T-helper 2 cell (primary cell): ENCODE measurements at places on chromosomes 7 and 10.
A peak's percentile ranks its signal among the peaks of the same experiment; 100 is the strongest.

GRCh38 chr10:23886355-23886754 lies 322.6 kb upstream of the KIAA1217 start:
- no peak for DNase-seq

DNA sequence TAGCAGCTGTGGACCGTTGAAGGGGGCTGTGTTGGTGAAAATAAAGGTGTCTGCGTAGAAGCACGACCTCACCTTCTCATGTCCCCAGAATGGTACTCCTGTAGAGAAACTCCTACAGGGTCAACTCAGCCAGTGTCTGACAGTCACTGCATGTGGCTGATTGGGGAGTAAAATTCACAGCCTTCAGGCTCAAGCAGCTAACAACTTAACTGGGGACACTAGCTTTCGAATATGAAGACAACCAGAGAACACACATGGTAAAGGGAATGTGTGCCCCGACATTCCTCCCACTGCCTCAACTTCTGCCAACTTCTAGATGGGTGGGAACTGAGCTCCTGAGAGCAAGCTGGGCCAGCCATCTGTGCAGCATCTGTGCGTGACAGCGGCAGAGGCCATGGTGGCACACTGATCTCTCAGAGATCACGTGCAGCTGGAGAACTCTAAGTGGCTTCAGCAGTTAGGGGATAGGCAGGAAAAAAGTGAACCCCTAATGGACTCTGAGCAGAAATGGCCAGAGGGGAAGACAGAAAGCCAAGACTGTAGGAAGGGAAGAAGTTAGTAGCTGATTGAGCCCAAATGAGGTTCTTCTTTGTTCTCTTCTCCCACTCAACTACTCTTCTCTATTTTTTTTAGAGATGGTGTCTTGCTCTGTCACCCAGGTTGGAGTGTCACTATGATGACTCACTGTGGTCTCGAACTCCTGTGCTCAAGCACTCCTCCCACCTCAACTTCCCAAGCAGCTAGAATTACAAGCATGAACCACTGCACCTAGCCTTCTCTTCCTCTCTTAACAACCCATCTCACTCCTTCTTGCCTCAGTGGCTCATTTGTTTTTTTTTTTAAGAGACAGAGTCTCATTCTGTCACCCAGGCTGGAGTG lies 280.8 kb downstream of the ZEB1 start:
- DNase-seq, result no peak

DNA sequence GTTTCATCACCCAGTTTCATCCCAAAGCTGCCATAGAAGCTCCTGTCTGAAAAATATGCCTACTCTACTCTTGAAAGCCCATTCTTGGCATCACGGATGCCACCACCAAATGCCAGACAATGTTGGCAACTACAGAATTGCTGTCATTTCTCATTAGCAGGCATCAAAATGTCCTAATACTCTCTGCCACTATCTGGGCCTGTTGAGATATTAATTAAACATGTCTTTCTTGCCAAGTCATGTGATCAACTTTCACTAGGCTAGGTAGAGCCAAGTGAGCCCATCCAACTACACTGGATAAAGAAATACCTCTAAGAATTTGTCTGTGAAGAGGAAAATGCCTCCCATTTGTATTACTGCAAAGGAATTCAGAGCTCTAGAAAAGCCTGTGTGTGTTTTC lies 1093.3 kb upstream of the C7orf33 start:
- DNase-seq, result no peak

- no peak for DNase-seq
These were observed 72.7 kb downstream of the ZNF248 start for GRCh38 chr10:37784678-37785077.

- DNase-seq, result no peak
These were observed 69.2 kb downstream of the DNAJC1 start for GRCh38 chr10:21934307-21934706.

GRCh38 chr7:47149208-47149839 lies 432.6 kb downstream of the TNS3 start:
- DNase-seq, result no peak

- no peak for DNase-seq
These were observed 89.9 kb upstream of the LSM8 start for GRCh38 chr7:118094044-118094443.

DNA sequence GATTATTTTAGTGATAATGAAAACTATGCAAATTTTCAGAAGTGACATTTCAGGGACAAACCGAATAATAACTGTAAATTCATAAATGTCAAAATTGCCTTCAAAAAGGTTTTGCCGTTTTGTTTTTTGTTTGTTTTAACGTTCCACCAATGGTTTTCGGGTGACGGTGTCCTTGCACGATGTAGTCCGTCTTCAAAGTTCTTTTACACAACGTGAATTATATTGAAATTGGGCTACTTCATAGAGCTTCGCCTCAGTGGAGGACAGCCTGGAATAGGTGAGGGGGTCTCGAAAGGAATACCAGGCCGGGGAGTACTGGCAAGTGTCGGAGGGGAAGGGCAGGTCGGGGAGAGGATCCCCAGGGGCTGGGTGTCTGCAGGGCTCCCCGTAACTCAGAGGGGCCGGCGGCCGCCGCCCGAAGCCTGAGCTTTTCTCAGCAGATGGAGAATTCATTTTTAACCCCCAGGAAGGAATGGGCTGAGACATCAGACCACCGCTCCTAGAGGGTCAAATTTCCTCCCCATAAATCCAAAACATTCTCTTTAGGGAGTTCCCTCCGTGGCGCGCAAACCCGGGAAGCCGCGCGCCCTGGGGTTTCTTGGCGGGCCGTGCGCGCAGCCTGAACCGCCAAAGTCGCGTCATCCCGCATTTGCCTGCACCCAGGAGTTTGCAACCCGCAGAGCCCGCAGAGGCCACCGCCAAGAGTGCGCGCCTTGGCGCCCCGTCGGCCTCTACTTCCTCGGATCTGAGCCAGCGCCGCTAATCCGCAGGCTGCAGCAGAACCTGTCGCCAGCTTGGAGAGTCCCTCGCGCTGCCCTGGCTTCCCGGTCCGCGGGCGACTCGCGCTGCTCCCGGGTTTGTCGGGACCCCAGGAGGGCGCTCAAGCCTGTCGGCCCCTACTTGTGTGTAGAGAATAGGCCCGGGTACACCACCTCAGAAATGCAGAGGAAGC lies 17.3 kb upstream of the EVX1 start:
- no peak for DNase-seq

DNA sequence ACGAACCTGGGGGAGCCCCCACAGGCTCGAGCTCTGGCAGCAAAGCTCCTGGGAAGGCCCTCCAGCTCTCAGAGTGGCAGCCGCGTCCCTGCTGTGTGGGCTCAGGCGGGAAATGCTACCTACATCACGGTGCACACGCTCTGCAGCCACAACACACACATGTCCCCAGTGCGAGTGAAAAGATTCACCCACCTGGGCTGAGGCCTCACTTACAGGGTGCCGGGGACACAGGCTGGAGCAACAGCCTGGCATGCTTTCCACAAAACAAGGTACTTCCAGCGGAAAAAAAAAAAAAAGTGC lies 410.4 kb upstream of the FOXK1 start:
- DNase-seq, result no peak

DNA sequence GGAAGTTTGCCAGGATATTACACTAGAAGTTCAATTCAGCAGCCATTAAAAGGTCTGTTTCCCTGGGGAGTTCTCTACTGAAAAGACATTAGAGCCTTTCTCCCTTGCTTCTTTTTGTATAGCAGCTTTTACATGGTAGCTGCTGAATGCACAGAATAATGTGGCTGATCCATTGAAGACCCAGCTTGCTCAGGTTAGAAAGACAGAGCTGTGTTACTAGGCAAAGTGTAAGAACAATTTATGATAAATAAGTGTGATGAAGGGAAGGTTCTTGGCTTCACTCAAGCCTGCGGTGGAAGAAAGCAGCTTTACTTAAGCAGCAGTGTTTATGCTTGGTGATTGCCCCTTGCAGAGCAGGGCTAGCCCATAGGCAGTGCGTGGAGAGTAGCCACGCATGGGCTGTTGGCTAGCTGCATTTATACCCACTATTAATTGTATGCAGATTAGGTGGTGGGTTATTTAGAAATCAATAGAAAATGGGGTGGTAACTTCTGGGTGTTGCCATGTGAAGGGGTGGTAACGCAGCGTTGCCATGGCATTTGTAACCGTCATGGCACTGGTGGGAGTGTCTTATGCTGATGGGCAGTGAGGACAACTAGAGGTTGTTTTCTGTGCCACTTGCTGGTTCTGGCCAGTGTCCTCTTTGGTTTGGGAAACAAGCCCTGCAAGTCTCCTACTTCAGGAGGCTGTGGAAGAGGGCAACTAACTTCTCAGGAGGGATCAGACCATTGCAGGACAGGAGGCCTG lies 942.9 kb downstream of the NRG3 start:
- no peak for DNase-seq

DNA sequence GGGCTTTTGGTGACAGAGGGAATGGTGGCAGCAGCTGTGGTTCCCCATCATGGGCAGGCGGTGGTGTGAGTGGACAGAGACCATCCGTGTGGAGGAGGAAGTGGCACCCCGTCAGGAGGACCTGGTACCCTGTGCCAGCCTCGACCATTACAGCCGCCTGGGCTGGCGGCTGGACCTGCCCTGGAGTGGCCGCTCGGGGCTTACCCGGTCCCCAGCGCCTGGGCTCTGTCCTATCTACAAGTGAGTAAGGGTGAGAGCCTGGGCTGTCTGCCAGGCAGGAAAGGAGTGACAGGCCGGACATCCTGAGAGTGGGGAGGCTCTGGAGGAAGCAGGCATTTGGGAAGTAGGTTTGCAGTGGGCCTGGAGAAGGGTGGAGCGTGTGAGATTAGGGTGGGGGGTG lies 2.9 kb upstream of the ZNF467 start:
- DNase-seq, result no peak

GRCh38 chr10:28295336-28295735 lies 7.5 kb downstream of the MPP7 start:
- no peak for DNase-seq

DNA sequence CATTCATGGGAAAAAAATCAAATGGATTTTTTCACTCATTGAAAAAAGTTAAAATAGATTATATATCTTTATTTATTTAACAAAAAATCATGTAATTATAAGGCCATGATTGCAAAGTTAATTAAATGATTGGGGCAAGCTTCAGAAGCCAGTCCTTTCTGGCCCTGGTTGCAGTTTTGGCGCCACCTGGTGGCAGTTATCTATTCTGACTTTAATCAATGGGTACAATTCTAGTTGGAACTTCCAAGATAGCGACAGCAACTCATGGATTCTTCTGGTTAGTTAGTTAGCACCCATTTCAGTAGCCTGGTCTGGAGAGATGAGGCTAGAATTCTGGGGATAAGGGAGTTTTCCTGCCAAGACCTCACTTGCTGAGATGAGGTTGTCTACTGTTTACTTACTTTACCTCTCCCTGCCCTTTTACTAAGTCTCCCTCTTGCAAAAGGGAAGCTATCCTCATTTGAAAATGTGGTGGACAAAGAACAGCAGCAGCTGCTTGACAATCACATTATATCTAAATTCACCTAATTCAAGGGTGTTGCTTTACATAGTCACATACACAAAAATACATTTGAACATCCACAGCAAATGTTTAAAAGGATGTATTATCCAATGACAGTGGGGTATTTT lies 42.3 kb downstream of the NOC3L start:
- peak; percentile 7 for DNase-seq

GRCh38 chr7:37417107-37417474 lies 31.6 kb downstream of the ELMO1 start:
- DNase-seq, result no peak

- DNase-seq, result no peak
These were observed 490.5 kb upstream of the PFKP start for GRCh38 chr10:2576892-2577291.

GRCh38 chr10:117260084-117260483 lies 19.2 kb downstream of the SLC18A2 start:
- DNase-seq, result no peak

- peak; percentile 73 for DNase-seq
These were observed 28.2 kb downstream of the COL26A1 start for GRCh38 chr7:101390901-101391301.

DNA sequence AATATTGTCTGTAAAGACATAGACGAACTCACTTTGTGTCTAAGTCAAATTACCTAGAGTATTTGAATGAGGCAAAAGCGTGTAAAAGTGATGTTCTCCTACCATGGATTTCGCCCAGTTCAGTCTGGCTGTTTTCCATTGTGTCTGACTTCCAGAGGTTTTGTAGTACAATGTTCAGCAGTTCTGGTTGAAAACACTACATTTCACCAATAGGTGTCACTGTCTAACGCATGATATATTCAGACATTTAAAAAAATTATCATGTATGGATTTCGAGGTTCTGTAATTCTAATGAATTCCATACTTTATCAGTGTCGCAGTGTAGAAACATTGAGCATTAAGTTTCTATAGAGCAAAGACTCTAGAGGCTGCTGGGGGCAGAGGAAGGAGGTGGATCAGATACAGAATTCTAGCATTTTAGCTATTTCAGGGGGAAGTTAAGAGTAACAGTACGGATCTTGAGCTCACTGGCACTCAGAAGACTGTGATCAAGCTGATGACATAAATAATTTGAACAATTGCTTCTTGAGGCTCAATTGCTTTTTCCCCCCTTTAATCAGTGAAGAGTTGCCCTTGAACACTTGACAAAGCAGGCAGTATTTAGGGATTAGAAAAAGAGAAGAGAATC lies 196.9 kb upstream of the RHOBTB1 start:
- no peak for DNase-seq

GRCh38 chr7:28055161-28055544 lies 125.4 kb downstream of the JAZF1 start:
- no peak for DNase-seq

DNA sequence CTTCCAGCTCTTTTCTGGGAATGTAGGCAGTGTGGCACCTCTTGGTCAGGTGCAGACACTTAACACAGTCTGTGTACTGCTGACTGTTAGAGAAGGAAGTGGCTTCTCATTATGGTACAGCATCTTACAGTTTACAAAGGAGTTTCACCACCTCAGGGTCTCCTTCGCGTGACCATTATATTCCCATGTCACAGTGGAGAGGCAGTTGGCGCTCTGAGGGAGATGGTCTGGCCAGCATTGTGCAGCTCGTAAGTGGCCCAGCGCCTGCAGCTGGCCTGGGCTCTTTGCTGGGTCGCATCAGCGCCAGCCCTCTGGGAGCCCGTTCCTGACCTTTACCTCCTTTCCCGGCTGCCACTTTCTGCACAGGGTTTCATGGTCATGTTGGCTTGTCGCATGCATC lies 15.4 kb downstream of the TSPAN15 start:
- DNase-seq, result no peak

GRCh38 chr7:23454881-23455526 lies 15.3 kb downstream of the IGF2BP3 start:
- DNase-seq, result no peak

DNA sequence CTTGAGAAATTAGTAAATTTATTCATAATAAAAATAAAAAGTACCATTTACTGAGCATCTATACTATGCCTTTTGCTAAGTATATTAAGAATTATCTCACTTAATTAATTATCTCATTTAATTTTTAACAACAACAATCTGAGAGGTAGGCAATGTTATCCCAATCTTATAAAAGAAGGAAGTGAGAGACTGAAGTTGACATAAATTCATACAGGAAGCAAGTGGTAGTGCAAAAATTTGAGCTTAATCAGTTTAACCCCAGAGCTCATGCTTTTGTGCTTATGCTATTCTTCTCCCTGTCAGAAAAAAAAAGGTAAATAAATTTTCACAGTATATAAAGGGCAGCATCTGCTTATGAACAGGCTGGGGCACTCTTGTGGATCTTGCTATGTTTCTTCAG lies 2.7 kb upstream of the LIPF start:
- DNase-seq, result no peak

GRCh38 chr7:82423446-82423845 lies 20.1 kb downstream of the CACNA2D1 start:
- no peak for DNase-seq

- no peak for DNase-seq
These were observed 45.4 kb downstream of the PAX2 start for GRCh38 chr10:100790761-100791208.

- DNase-seq, result no peak
These were observed 35.7 kb downstream of the SLC29A3 start for GRCh38 chr10:71354776-71355175.

GRCh38 chr7:138610671-138611170 lies 90.4 kb downstream of the SVOPL start:
- no peak for DNase-seq
